ENCODE measurements at places on chromosomes 6 and 20. TPM values are rescaled to one million over a fixed set of nuclear protein-coding genes. Genes with fewer than 3 reads are reported as not detected.

CDK19 gene
- total RNA-seq = 16.8 TPM

CLVS2 gene
- 7.5 TPM for total RNA-seq

DNA sequence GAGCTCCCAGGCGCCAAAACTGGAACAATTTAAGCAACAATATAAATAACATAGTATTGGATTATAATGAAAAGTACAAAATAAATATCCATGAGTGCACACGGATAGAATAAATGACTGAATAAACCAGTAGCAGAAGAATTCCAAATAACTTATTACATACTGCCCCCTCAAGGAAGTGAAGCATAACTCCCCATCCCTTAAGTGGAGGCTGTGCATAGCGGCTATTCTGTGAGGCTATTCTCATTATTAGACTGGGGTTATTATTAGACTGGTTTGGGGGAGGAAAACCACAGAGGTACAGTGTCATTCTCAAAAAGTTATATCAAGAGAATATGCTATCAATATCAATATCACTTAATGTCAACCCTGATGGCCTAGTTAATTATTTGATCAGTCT, 94.4 kb upstream of the SIRPA start:
- DNase-seq = no peak

DNA sequence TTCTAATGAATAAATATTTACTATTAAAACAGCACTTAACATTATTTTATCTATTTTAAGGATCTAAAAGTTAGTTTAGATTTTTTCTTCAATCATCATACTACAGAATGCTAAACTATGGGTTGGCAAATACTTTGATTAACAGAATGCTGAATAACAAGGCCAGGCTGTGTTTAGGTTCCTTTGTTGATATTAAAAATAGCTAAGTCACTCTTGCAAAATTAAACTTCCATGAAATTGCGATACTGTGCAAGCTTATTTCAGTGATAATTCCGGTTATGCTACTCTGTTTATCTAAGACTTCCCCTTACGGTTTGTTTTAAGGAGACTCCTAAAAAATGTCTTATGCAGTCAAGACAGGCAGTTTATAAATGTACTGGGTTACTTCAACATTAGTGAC, 2.8 kb downstream of the RNF24 start:
- DNase-seq = no peak

GRCh38 chr20:32142088-32142487, 32.6 kb downstream of the TM9SF4 start:
- no peak for DNase-seq

- no peak for DNase-seq
These were observed 125.9 kb upstream of the ESR1 start for GRCh38 chr6:151681433-151682059.

DNA sequence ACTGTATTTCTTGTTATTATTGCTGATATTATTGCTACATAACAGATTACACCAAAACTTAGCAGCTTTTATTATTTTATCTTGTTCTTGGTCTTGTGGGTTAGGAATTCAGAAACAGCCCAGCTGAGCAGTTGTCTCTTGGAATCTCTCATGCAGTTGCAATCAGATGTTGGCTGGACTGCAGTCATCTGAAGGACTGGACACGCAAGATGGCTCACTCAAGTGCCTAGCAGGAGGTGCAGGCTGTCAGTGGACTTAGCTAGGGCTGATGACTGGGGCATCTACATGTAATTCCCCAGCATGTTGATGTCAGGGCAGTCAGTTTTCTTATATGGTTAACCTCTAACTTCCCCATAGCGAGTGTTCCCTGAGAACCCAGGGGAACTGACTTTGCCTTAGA, 128.6 kb upstream of the PLCB4 start:
- no peak for DNase-seq

DNA sequence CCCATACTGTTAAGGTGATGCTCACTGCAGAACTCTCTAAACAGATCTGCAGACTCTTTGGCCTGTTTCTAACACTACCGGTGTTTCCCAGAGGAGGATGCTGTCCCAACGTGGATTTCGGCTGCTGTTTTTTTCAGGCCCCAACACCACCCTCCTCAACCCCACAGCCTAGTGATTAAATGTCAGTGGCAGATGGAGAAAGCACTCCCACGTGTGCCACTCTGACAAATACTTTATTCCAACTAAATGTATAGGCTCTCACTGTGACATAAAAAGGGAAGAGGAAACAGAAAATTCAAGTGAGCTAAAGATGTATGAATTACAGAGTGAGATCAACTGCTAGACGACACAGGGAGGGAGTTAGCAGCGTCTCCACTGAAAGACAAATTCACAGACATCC, 3.6 kb downstream of the TBC1D20 start:
- no peak for DNase-seq

DNA sequence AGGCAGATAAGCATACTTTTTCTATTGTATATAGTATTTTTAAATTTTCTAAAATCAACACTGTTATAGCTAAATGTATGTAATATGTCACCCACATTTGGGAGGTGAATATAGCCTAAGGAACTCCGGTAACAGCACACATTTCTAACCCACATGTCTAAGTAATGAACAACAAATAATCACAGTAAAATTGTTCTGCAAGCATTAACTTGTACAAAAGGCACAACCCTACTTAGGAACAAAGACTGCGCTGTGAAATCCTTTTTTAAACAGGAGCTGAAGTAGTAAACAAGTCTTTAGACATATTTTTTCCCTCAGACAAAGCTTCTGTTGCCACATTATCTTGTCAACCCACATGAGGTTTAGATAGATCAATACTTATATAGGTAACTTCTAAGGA, 872.4 kb upstream of the SLC35B3 start:
- no peak for DNase-seq

DNA sequence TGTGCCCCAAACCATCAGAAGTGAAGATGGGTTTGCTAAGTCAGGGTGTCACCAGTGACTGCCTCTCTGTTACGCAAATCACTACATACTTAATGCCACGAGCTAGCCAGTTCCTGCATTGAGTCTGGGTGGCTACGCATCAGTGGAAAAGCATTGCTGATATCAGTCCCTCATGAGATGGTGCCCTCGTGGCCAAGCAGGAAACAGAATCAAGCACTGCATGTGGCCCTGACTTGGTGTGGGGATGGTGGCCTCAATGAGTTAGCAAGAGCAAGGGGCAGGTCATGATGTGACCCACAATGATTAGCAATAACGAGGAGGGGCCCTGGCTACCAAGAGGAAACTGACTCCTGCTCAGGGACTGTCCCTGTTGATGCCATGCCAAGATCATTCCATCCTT, 51.6 kb upstream of the FNDC1 start:
- no peak for DNase-seq

GRCh38 chr6:105484238-105485161, 81.6 kb upstream of the PREP start:
- DNase-seq = no peak

DNA sequence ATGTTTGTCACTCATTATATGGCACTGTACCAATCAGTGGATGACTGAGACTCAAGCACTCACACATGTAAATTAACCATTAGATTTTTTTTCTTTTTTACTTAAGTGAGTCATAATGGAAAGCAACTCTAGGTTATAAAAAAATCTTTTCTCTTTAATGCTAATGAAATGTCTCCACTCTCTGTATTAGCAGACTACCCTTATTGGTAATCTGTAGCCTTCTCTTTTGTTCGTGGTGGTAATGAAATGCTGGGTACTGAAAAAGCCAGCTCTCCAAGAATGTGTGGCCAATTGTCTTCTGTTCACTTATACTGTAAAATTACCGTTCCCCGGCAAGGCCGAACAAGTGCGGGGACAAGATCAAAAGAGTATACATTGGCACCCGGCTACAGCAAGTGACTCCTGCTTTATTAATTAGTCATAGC, 69.0 kb downstream of the AFG1L start:
- DNase-seq = no peak

DNA sequence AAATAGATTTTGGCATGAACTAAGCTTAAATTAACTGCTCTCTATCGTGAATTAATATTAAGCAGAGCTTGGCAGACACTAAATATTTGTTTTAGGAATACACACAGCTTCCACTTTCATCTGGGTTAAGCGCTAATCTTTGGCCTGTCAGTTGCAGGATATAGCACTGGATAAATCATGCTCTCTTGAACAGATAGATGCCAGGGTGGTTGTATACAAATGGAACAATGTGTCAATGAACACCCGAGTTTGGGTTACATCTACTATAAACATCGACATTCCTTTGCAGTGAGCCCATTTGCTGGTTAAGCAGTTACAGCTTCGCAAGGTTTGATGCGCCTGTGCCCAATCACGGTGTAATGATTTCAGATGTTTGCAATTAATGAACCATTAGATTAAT, 338.2 kb upstream of the ZFP64 start:
- no peak for DNase-seq

PLA2G7 gene
- total RNA-seq = 1.1 TPM

- no peak for DNase-seq
These were observed 9.4 kb upstream of the DSTN start for GRCh38 chr20:17560344-17561074.

DNA sequence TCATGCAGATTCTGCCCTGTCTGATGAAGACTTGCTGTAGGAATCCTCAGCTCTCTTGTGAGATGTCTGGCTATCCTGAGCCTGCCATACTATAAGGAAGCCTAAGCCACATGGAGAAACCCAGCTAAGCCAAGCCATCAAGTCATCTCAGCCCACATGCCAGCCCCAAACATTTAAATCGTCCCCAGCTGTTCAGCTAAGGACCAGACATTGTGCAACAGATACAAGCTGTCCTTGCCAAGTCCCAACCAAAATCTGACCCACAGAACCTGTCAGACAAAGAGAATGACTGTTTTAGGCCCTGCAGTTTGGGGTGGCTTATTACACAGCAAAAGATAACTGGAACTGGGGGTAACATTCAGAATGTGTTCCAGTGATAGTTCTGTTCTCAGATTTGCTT, 36.8 kb upstream of the FOXC1 start:
- DNase-seq = no peak

DNA sequence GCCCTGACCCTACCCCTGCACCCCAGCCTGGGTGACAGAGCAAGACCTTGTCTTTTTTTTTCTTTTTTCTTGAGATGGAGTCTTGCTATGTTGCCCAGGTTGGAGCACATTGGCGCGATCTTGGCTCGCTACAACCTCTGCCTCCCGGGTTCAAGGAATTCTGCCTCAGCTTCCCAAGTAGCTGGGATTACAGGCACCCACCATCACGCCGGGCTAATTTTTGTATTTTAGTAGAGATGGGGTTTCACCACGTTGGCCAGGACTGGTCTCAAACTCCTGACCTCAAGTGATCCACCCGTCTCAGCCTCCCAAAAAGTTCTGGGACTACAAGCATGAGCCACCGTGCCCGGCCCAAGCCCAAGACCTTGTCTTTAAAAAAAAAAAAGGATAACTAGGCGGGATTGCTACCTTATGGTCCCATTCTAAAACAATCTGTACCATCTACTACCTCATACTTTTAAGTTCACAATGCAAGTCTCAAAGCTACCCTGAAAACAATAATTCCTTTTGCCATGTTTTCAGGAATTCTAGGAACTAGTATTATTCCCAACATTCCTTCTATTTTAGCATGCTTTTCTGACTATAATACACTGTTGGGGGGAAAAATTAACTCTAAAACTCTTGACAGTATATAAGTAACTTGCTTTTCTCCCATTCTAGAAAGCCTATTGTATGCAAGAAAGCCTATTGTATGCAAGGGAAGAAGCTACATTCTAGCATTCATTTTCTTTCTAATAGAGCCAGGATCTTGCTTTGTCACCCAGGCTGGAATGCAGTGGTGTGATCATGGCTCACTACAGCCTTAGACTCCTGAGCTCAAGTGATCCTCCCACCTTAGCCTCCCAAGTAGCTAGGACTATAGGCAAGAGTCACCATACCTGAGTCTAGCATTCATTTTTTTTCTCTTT, 6.6 kb downstream of the TUBB start:
- no peak for DNase-seq

DNA sequence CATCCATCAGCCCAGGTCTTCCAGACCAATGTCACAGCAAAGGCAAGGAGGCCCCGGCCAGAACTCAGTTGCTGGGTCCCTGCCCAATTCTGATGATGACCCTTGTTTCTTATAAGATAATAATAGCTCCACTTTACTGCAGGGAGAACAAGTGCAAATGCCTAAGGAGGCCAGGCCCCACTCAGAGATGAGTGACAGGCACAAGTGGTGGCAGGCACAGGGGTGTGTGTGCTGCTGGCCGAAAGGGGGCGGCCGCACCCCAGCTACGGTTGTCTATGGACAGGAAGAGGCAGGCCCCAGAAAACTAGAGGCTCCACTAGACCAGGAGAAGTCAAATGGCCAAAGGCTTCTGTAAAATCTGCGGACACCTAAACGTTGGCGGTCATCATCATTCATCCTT, 28.6 kb downstream of the GNAS-AS1 start:
- no peak for DNase-seq

EIF2S2 gene
- total RNA-seq = 45.3 TPM
